ENCODE measurements at places on chromosomes 4 and X.

DNA sequence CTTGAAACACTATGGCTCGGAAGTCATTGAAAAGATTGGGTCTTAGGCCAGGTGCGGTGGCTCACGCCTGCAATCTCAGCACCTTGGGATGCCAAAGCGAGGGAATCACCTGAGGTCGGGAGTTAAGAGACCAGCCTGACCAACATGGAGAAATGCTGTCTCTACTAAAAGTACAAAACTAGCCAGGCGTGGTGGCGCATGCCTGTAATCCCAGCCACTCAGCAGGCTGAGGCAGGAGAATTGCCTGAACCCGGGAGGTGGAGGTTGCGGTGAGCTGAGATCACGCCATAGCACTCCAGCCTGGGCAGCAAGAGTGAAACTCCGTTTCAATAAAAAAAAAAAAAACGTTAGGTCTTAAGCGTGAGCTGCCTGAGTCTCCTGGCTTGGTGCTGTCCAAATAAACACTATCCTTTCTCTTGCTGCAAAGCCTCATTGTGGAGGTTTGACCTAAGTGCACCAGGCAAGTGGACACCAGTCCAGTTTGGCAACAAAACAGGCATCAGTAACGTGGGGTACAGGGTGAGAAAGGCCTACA is 185.9 kb downstream of the DHRSX start:
- DNase-seq: no peak

- no peak for DNase-seq
Measured at GRCh38 chrX:38004046-38004445, 2.3 kb upstream of the SYTL5 start.

GRCh38 chrX:51461053-51462044 is 35.0 kb downstream of the NUDT11 start:
- DNase-seq: no peak

- no peak for DNase-seq
Measured at GRCh38 chr4:183330841-183331240, 8.6 kb upstream of the CLDN24 start.

GRCh38 chrX:112849016-112849415 is 8.4 kb upstream of the AMOT start:
- DNase-seq: no peak

- no peak for DNase-seq
Measured at GRCh38 chrX:44061968-44062614, 88.9 kb upstream of the NDP start.

DNA sequence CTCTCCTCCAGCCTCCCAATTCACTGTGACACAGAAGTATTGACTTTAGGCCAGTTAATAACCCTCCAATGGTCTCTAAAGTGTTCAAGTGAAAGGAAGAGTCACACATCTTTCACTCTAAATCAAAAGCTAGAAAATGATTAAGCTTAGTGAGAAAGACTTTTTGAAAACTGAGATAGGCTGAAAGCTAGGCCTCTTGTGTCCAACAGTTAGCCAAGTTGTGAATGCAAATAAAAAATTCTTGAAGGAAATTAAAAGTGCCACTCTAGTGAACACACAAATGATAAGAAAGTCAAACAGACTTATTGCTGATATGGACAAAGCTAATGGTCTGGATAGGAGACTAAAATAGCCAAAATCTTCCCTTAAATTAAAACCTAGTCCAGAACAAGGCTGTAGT is 687.2 kb downstream of the TRIML1 start:
- DNase-seq: no peak

DNA sequence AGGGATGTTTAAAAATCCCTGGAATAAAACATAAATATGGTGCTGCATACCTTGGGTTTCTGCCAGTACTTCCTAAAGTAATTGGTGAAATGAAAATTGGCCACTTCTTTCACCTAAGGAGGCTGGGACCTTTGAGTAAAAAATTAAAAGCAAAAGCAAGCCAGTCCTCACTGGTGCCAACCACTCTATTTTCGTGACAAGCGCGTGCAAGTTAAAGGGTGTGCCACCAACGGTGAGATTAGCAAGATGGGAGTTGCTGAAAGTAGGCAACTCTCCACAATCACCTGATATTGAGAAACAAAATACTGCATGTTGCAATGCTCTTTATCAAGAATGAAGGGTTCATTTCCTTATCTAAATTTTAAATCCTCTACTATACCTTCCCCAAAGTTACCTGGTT is 19.7 kb upstream of the RTL9 start:
- DNase-seq: no peak

GRCh38 chrX:46665232-46666152 is 91.9 kb downstream of the CHST7 start:
- DNase-seq: no peak

GRCh38 chr4:167415461-167415860 is 181.2 kb upstream of the SPOCK3 start:
- no peak for DNase-seq

DNA sequence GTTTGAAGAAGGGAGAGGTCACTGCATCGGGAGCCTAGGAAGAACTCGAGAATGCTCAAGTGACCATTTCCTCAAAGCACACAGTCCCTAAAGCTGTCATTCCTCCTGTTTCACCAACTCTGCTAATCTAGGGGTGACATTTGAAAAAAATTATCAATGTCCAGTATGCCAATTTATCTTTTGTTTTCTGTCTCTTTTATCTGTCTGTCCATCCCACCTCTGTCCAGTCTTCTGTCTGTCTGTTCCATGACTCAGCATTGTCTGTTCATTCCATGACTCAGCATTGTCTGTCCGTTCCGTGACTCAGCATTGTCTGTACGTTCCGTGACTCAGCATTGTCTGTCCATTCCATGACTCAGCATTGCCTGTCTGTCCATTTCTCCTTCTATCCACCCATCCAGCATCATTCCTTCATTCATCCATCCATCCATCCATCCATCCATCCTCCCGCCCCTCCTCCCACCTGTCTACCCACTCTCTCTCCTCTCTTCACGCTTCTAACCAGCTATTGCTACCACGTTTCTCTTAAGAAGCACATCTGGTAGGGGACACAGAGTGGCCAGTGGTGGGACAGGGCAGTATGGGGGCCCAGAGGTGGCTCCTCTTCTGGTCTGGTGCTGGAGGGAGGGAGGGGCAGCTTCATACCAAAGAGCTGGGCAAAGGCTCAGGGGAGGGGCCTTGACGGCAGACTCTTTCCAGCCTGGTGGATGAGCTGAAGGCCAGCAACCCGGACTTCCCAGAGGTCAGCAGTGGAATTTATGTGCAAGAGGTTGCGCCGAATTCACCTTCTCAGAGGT is 34.1 kb downstream of the HTRA3 start:
- DNase-seq: no peak

DNA sequence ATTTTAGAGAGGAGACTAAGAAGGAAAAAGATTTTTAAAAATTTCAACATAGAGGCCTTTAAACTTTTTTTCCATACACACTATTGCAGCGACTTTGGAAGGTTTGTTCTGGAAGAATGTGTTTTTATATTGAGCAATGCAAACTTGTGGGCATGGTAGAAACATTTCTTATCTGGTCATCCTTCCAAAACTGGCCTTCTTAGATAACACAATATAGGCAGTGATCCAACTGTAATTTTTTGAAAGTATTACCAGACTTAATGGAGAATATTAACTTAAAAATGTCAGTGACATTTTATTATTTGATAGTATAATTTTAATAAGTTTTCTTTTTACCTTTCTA is 25.6 kb downstream of the FHDC1 start:
- no peak for DNase-seq

GRCh38 chrX:44080083-44080482 is 106.9 kb upstream of the NDP start:
- no peak for DNase-seq

GRCh38 chrX:120462370-120462769 is 6.7 kb downstream of the LAMP2 start:
- DNase-seq: no peak

- no peak for DNase-seq
Measured at GRCh38 chr4:164753873-164754488, at the start of gene SMIM31. Gene SMIM31, plus strand, starts transcription at chr4:164754131. Its CDS starts 16,313 bp downstream, at chr4:164770444.

GRCh38 chrX:136168929-136169735 is 21.8 kb downstream of the FHL1 start:
- DNase-seq: no peak

- DNase-seq: no peak
Measured at GRCh38 chr4:5752376-5753184, 41.6 kb downstream of the EVC start.

GRCh38 chrX:9476810-9477575 is 12.1 kb downstream of the TBL1X start:
- no peak for DNase-seq

- DNase-seq: no peak
Measured at GRCh38 chrX:153886915-153887314, 942 bp upstream of the L1CAM start.

DNA sequence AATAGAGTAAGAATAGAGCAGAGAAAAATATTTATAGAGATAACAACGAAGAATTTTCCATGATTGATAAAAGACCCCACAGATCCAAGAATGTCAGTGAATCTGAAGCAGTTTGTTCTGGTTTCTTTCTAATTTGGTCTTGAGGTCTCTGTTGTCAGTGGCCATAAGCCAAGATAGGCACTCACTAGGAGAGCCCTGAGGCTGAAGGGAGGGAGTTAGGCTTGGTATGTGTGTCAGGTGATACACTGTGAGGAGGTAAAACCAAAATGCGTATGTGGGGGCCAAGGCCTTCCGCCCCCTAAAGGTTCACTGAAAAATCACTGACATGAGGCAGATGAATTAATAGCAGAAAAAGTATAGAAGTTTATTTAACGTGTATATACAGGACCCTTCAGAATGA is 382.3 kb upstream of the HTR2C start:
- no peak for DNase-seq

- no peak for DNase-seq
Measured at GRCh38 chr4:73897380-73898136, 28.4 kb downstream of the CXCL1 start.

GRCh38 chr4:82921795-82922194 is 21.3 kb downstream of the THAP9 start:
- no peak for DNase-seq

GRCh38 chr4:169079942-169080827 is 70.1 kb upstream of the CBR4 start:
- no peak for DNase-seq

DNA sequence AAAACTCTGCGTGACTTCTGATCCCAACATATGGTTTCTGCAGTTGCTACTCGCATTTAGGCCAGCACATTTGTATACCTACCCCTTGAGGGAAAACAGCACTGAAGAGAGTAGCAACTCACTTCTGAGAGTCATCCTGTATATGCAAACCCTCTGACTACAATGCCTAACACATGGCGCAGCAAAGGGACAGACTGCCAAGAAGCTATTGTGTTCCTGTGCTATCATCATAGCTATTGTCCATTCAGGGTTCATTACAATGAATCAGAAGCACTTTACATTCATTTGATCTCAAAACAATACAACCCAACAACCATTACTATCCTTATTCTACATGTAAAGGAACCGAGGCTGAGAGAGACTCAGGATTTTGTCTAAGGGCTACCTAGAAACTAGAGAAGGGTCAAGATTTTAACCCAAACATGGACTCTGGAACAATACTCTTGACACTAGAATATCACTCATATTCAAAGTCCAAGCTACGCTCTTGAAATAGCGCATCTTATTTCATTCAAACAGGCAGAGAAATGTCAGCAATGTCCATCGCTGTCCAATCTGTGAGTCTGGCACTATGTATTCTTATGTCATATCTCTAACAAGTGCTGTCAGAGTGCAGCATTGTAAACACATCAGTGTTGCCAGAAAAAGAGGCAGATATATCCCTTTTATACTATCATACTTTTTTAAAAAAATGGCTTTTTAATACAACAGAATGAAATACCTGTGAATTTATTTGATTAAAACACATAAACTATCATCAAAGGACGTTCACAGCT is 173.6 kb downstream of the CORIN start:
- no peak for DNase-seq

GRCh38 chr4:16122784-16123183 is 39.0 kb upstream of the PROM1 start:
- no peak for DNase-seq

DNA sequence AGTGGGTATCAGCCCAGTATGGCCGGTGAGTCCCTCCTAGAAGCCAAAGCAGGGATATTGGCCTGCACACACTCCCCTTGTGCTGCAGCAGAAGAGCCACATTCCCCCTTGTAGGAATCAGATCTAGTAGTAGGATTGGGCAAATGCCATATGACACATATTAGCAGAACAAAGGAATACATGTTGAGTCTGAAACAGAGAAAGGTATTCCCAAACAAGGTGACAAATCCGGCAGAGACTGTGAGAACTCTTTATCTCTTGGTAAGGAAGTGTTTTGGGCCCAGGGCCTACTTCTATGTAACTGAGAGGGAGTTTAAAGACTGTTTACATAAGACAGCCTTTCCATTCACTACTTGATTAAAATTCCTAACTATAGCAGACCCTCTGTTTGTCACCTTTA is 1382.0 kb downstream of the FAM133A start:
- no peak for DNase-seq

DNA sequence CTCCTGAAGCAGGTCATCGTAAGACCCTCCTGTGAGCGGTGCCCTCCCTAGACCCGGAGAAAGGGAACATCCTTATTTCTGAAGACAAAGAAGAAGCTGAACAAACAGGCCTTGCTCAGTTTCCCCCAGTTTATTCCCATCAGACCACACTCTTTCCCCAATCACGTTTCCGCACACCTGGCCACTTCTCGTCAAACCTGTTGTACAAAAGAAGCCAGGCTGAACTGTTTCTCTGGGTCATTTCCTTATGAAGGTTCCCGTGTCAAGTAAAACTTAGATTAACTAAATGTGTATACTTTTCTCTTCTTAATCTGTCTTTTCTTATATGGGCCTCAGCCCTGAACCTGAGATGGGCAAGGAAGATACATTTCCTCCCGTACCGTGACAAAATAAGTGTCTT is 111.6 kb upstream of the ENPP6 start:
- DNase-seq: no peak

- DNase-seq: no peak
Measured at GRCh38 chr4:119861731-119862130, 204.9 kb downstream of the MAD2L1 start.

DNA sequence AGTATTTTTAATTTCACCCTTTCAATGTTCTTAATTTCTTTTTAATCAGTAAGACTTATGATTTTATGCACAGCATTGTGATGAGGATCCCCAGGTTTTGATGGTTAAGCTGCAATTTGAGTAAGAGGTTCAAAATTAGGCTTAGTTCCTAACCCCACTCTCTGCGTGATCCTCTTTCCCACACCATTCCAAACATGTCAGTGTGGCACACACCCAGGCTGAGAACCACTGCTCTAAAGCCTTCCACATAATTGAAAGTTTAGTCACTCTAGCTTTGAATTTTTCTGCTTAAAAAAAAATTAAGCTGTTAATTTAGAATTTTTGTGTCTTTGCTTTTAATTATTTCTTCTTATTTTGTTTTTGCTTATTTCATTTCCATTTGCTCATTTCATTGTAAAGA is 68.8 kb upstream of the SLC7A11 start:
- DNase-seq: no peak

DNA sequence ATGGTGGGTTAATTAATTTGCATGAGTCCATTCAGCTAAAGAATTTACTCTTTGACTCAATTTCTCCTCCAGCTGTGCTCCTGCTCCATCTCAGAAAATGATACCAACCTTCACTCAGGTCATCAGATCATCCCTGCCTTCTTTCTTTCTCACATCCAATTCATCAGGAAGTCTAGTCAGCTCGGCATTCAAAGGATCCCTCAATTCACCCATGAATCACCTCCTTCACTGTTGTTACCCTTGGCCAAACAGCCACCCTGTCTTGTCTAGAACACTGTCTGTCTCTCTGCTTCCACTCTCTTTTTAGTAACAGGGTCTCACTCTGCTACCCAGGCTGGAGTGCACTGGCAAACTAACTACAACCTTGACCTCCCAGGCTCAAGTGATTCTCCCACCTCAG is 337.4 kb upstream of the SFRP2 start:
- no peak for DNase-seq
